Erythroblast (primary cell): ENCODE measurements at places on chromosomes 2 and 18.

- no peak for DNase-seq
Measured at GRCh38 chr2:180146541-180146940, 139.4 kb upstream of the CWC22 start.

GRCh38 chr18:47418746-47419145 lies 167.3 kb upstream of the SKOR2 start:
- no peak for DNase-seq

- no peak for DNase-seq
Measured at GRCh38 chr2:71681626-71682025, 228.3 kb downstream of the DYSF start.

DNA sequence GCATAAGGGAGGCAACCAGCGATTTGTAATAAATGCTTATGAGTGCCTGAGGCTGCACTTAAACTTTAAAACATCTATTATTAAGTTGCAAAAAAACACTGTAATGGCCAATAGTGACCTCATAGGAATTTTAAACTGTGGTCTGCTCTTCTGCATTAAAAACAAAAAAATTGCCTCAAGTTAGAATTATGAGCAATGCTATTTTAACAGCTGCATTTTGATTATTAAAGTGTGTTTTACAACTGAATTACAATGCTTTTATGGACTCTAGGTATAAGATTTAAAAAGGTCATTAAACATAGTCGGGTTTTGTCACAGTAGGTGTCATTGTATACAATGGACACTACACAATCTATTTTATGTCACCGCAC lies 528.7 kb upstream of the FANCL start:
- no peak for DNase-seq

DNA sequence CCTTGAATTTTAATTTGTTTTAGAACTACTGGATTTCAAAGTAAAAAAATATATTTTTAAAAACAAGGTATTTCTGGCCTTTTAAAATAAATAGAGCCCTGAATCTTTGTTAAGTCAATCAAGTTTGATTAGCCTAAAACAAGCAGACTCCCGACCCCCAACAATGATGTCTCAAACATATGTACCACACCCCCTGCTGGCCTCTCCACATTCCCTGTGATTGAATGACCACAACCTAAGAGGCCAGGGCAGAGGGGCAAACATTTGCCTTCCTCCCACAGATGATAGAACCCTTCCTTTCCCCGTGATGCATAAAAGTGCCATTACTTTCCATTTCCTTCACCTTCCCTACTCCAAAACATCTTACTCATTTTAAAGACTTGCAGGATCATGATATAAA lies 130.9 kb downstream of the STK39 start:
- no peak for DNase-seq

- no peak for DNase-seq
Measured at GRCh38 chr18:72840109-72840508, 27.7 kb downstream of the NETO1 start.

- DNase-seq, result no peak
Measured at GRCh38 chr2:50116096-50117010, 915.6 kb downstream of the NRXN1 start.

GRCh38 chr2:111982822-111983221 lies 72.2 kb upstream of the TMEM87B start:
- DNase-seq, result no peak

DNA sequence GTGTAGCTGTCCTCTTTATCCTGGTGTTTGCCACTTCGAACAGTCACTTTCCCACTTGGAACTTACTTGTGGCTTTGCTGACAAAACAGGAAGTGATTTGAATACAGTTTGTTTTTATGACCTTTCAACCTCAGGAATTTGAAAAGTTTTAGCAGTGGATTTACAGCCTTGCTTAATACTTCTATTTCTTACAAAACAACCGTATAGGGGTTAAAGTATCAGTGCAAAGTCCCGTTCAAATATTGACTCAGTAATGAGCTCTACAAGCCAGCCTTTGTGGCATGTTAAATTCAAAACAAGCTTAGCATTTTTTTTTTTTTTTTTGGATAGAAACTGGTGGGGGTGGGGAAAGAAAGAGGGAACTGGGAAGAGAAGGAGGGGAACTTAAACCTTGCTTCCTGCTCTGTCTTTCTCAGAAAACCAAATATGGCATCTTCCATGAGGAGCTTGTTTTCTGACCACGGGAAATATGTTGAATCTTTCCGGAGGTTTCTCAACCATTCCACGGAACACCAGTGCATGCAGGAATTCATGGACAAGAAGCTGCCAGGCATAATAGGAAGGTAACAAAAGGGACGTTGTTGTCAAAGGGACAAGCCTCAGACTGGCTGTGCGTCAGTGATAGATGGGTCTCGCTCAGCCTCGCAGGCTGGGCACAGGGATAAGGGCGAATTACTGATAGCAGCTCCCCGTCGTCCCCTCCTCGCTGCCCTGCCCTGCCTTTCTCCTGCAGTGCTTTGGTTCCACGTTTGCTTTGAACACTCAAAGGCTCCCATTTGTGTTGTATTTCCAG lies at the start of gene HNMT:
Gene HNMT, plus strand, starts transcription at position 408 of the 793 bp plus-strand sequence. Its CDS starts 19 bp downstream, at position 427.
- DNase-seq, result peak; percentile 90

DNA sequence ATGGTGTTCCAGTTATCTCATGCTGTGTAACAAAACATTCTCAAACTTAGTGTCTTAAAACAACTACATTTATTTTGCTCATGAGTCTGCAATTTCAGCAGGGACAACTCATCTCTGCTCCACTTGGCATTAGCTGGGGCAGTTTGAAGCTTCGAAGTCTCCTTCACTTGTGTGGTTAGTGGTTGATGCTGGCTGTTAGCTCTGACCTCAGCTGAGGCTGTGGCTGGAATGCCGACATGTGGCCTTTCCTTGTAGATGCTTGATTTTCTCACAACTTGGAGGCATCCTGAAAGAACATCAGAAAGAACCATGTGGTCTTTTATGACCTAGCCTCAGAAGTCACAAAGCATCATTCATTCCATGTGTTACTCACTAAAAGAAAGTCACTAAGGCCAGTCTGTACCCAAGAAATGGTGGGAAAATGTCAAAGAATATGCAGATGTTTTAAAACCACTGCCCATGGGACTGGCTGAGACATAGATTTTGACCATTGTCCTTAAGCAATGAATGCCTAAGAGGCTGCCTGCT lies 3.8 kb upstream of the TMSB10 start:
- DNase-seq, result no peak

GRCh38 chr2:142323206-142323605 lies 192.4 kb upstream of the LRP1B start:
- no peak for DNase-seq

- DNase-seq, result no peak
Measured at GRCh38 chr18:8967573-8967972, 134.9 kb upstream of the NDUFV2 start.

DNA sequence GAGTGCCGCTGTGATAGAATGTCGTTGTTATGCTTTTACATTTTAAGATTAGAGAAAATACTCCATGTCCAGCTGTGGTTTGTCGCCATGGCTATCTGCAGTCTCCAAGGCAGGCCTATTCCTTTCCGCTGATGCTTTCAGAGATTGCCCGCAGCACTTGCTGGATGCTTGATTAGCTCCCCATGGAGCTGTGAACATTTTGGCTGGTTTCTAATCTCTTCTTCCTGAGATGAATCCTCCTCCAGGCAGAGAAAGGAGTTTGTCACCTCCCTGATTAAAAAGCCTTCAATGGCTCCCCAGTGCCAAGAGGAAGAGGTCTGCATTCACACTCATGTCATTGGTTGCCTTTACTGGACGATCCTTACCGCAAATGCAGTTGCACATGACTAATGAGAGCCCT lies 32.6 kb upstream of the LPIN1 start:
- DNase-seq, result no peak

GRCh38 chr18:11245879-11246278 lies 96.5 kb upstream of the PIEZO2 start:
- no peak for DNase-seq

DNA sequence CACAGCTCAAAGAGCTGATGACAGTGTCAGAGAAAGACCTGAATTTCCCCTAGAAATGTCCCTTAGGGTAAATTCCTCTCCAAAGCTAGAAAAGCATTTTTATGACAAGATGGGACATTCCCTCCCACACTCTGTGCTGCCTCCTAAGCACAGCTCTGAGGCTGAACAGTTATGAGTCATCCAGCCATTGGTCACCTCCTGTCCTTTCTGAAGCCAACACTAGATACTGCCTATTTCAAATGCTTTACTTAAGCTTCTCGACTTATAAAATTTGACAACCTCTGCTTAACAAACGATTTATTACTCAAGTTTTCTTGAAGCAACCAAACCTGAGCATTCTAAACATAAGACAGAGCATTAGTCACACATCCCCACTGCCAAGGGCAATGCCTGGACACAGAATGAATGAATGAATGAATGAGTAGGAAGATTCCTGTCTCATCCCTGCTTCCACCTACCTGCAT lies 35.4 kb downstream of the B4GALT6 start:
- DNase-seq, result no peak

- DNase-seq, result no peak
Measured at GRCh38 chr2:133666621-133667020, 98.4 kb upstream of the NCKAP5 start.

GRCh38 chr2:3669656-3670055 lies 11.7 kb downstream of the ALLC start:
- no peak for DNase-seq

- peak; percentile 23 for DNase-seq
Measured at GRCh38 chr2:153287109-153287801, 191.3 kb downstream of the RPRM start.

DNA sequence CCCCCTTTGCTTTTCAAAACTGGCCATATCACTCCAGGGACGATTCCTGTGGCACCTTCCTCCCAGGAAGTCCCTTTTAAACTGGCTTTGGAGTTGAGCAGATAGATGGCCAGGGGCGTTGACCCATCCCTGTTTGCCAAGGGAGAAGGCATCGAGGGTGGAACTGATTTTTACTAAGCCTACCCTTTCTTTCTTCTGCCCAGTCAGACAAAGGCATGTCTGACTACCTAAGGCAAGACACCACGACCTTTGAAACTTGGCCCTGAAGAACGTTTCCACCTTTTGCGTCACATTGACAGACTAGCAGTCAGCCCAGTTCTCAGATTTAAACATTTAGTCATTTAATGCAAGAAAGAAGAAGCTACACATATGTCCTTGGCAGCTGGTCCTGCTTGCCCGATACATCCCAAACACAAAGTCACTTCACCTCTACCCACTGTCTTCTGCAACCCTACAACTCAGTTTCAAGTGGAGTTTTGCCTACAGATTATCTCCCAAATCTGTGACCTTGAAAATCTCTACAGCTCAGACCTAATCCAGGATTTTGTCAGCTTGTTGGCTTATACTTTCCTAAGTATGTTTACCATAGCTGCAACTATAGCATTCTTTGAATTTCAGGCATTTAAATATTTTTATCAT lies 102.2 kb upstream of the IL1R2 start:
- no peak for DNase-seq

GRCh38 chr2:142769761-142770160 lies 107.7 kb upstream of the KYNU start:
- DNase-seq, result no peak

GRCh38 chr2:10005461-10006235 lies 37.7 kb upstream of the KLF11 start:
- no peak for DNase-seq

- DNase-seq, result no peak
Measured at GRCh38 chr18:13583576-13584550, 142.5 kb downstream of the FAM210A start.

DNA sequence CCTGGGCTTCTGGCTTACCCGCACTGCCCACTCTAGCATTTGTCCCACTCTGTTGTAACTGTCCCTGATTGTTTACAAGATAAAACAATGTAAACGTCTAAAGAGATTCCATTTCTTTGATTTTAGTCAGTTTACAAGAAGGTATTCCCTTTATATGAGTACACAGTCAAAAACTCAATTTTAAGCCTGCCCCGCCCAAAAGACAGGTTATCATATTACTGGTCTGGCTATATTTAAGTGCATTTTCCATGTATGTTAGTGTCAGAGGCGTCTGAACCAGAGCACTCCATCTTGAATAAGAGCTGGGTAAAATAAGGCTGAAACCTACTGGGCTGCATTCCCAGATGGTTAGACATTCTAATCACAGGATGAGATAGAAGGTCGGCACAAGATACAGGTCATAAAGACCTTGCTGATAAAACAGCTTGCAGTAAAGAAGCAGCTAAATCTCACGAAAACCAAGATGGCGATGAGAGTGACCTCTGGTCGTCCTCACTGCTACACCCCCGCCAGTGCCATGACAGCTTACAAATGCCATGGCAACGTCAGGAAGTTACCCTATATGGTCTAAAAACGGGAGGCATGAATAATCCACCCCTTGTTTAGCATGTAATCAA lies 15.0 kb downstream of the GPR45 start:
- no peak for DNase-seq

DNA sequence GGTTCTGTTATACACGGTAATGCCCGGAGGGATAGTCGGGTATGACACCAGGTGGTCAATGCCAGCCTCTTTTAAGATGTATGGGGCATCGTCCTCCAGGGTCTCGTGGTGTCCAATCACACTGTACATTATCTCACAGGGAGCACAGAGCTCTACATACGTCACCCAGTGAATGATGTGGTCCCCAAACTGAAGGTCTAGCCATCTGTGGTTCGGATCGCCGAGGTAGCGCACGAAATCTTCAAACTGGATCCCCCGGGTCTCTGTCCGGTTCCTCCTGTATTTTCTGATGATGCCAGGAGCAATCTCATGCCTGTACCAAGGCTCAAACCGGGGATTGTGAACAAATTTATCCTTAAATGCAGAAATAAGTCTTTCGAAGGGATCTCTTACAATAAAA lies 24.1 kb downstream of the CHST10 start:
- DNase-seq, result no peak

DNA sequence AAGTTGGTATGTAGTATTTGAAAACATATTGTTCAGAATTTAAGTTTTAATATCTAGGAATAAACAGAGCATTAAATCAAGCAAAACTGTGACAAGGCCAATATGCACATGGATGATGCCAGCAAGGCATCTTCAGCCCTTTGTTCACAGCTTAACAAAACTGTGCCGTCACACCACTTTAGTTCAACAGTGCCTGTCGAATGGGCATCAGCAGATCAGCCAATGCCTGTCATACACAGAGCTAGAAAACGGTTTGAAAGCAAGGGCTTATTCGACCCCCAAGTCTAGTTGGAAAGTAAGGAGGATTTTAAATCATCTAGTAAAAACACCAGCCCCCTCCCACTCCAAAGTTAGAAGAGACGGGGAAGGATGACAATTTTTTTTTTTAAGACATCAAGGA lies 16.7 kb downstream of the ZEB2 start:
- DNase-seq, result no peak

DNA sequence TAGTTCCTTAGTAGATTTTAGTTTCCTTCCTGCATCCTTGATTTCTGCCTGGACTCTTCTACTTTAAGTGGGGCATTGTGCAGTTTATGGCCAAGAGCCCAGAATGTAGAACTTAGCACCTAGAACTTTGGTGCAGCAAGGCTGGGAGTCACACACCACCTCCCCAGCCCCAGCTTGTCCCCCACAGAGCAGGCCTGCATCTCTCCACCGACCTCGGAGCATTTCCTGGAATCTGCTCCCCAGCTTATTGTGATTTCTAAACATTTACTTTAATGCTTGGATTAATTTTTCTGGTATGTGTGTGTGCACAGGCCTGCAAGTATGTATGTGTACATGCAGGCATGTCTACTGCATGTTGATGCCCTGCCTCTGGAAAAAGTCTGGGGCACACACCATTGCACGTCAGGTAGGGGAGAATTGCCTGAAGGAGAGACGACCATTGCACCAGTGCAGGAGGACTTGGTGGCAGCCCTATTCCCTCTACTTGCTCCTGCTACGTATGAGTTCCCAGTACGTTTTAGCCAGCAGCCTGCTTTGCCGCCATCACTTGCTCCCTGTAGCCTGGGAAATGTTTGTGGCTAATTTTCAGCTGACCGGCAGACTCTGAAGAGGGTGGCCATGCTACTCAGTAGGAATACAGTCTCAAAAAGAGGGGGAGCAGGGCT lies 419.9 kb upstream of the HS6ST1 start:
- DNase-seq, result no peak

- DNase-seq, result no peak
Measured at GRCh38 chr2:119460076-119460475, 28.4 kb downstream of the TMEM37 start.
